ENCODE measurements at places on chromosomes 2 and 18. TPM values are rescaled to one million over a fixed set of nuclear protein-coding genes. Genes with fewer than 3 reads are reported as not detected.

Gene RFX8
- 0.98 TPM for polyA plus RNA-seq

Gene PRSS56
- not detected for polyA plus RNA-seq

Gene ASB18
- 0.15 TPM for polyA plus RNA-seq

Gene DNAJC10
- 184 TPM for polyA plus RNA-seq

Gene DSG4
- not detected for polyA plus RNA-seq

Gene RESP18
- not detected for polyA plus RNA-seq

Gene RPIA
- polyA plus RNA-seq, result 32.6 TPM

Gene STARD6
- polyA plus RNA-seq, result not detected

Gene FAM110C
- 15.4 TPM for polyA plus RNA-seq

Gene UGT1A10
- polyA plus RNA-seq, result not detected

Gene SLC14A1
- 1.7 TPM for polyA plus RNA-seq

Gene GAD1
- 1.4 TPM for polyA plus RNA-seq

Gene CACNB4
- polyA plus RNA-seq, result 15.5 TPM

Gene FAM124B
- polyA plus RNA-seq, result 2.6 TPM

Gene SRBD1
- polyA plus RNA-seq, result 27.3 TPM

Gene FBLN7
- polyA plus RNA-seq, result 13.6 TPM

Gene PLGLB2
- 1.3 TPM for polyA plus RNA-seq

Gene CCL20
- 0.48 TPM for polyA plus RNA-seq

Gene RGPD4
- polyA plus RNA-seq, result 0.03 TPM

Gene CD8B2
- 0.23 TPM for polyA plus RNA-seq

Gene ADGRF3
- 2.5 TPM for polyA plus RNA-seq

Gene PTPN18
- polyA plus RNA-seq, result 41.1 TPM

Gene POTEI
- polyA plus RNA-seq, result 0.08 TPM

Gene AKAIN1
- not detected for polyA plus RNA-seq

Gene SCN7A
- polyA plus RNA-seq, result 18.5 TPM

Gene PPIL3
- polyA plus RNA-seq, result 91.3 TPM

Gene PMAIP1
- polyA plus RNA-seq, result 3.6 TPM

Gene ZNF514
- 33.3 TPM for polyA plus RNA-seq

Gene OBSL1
- polyA plus RNA-seq, result 136 TPM

Gene ALPG
- polyA plus RNA-seq, result not detected

Gene DGKD
- 32.8 TPM for polyA plus RNA-seq

Gene PLA2R1
- polyA plus RNA-seq, result 117 TPM

Gene MAP2
- polyA plus RNA-seq, result 42.7 TPM

Gene MAP3K19
- 0.73 TPM for polyA plus RNA-seq

Gene FTCDNL1
- polyA plus RNA-seq, result 1.2 TPM

Gene UGT1A6
- polyA plus RNA-seq, result 2.7 TPM

Measured in left kidney (tissue), 8 donors.